ENCODE measurements at places on chromosomes 11 and 22. TPM values are rescaled to one million over a fixed set of nuclear protein-coding genes. Genes with fewer than 3 reads are reported as not detected.
A peak's percentile ranks its signal among the peaks of the same experiment; 100 is the strongest.

GRCh38 chr11:85318573-85318972, 308.6 kb downstream of the DLG2 start:
- no peak overlapping the region for H3K4me3 ChIP-seq
- no peaks in the 10 kb centered on the region for H3K4me1 ChIP-seq
- H3K36me3 ChIP-seq: no peaks in the 10 kb centered on the region
- no peak for DNase-seq

Gene TRIM51
- not detected for total RNA-seq

Gene ZP1
- total RNA-seq: 0.15 TPM

Gene OR2AG1
- not detected for total RNA-seq

Gene PRODH
- not detected for total RNA-seq

Gene POTEH
- not detected for total RNA-seq

DNA sequence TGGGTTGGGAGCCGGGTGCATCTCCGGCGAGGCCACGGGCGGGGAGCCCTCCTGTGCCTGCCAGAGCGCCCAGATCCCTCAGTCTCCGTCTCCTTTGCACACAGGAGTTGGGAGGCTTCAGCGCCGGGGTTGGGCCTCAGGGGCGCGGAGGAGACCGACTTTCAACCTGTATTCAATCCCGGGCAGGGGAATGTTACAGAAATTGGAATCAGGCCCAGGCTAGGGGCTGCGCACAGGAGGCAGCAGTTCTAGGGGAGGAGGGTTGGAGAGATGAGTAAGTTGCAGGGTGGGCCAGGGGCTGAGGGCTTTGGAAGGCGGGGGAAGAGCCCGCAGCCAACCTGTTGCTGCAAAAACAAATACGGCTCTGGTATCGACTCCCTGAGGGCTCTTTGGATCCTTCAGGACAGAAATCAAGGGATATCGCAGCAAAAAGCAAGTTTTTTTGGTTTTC, 640 bp upstream of the KCNA4 start:
- H3K27me3 ChIP-seq: peaks cover under 1% of the 10 kb centered on the region
- no peak for DNase-seq
- no peaks in the 10 kb centered on the region for H3K4me1 ChIP-seq
- no peak overlapping the region for H3K27ac ChIP-seq
- no peak overlapping the region for H3K4me3 ChIP-seq

Gene STT3A
- 266 TPM for total RNA-seq

- H3K4me3 ChIP-seq: no peak overlapping the region
- no peaks in the 10 kb centered on the region for H3K27me3 ChIP-seq
- H3K4me1 ChIP-seq: no peaks in the 10 kb centered on the region
- no peak overlapping the region for H3K27ac ChIP-seq
- no peak for DNase-seq
These were observed 144.4 kb downstream of the NCAM1 start for GRCh38 chr11:113105592-113105991.

GRCh38 chr11:79400717-79401330, 40.0 kb downstream of the TENM4 start:
- peak; percentile 42 for DNase-seq
- H3K36me3 ChIP-seq: no peaks in the 10 kb centered on the region
- H3K27me3 ChIP-seq: no peaks in the 10 kb centered on the region

GRCh38 chr11:104883342-104883741, 14.9 kb downstream of the CASP12 start:
- no peak overlapping the region for H3K4me3 ChIP-seq
- H3K36me3 ChIP-seq: no peaks in the 10 kb centered on the region
- no peak overlapping the region for H3K27ac ChIP-seq
- no peak for DNase-seq

- no peaks in the 10 kb centered on the region for H3K4me1 ChIP-seq
- H3K36me3 ChIP-seq: no peaks in the 10 kb centered on the region
- H3K27ac ChIP-seq: no peak overlapping the region
- DNase-seq: no peak
These were observed 3.3 kb downstream of the TMEM121B start for GRCh38 chr22:17117890-17118289.

GRCh38 chr11:35277827-35278226, 138.9 kb downstream of the CD44 start:
- H3K36me3 ChIP-seq: peaks cover 7% of the 10 kb centered on the region
- H3K4me3 ChIP-seq: no peak overlapping the region
- H3K27me3 ChIP-seq: peaks cover 4% of the 10 kb centered on the region
- H3K27ac ChIP-seq: no peak overlapping the region

DNA sequence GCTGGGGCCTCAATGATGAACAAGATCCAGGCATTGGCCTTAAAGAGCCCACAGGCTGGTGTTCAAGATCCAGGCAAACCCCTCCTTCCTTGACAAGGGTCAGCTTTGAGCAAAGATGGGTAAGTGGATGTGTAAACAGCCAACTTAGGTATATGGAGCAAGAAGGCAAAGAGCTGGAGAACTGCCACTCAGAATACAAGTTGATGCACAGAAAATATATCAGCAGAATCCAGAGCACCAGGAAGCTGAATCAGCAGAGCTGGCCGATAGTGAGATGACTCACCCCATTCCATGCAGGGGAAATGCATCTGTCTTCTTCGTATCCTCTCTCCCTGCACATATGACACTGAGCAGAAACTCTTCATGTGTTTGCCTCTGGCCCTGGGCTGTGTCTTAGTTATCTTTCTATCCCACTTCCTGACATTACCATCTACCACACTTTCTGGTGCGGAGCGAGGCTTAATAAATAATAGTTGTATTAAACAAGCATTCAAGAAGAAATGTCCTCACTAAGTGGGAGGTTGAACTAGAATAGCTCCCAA, 57.8 kb downstream of the ENDOD1 start:
- peak overlapping the region; percentile 44 for H3K4me3 ChIP-seq
- H3K27me3 ChIP-seq: no peaks in the 10 kb centered on the region
- peak overlapping the region; percentile 64 for H3K27ac ChIP-seq
- H3K36me3 ChIP-seq: no peaks in the 10 kb centered on the region

Gene TBX10
- total RNA-seq: not detected

Gene OOSP1
- not detected for total RNA-seq

Gene DCUN1D5
- 39.8 TPM for total RNA-seq

Gene HBG2
- total RNA-seq: not detected

DNA sequence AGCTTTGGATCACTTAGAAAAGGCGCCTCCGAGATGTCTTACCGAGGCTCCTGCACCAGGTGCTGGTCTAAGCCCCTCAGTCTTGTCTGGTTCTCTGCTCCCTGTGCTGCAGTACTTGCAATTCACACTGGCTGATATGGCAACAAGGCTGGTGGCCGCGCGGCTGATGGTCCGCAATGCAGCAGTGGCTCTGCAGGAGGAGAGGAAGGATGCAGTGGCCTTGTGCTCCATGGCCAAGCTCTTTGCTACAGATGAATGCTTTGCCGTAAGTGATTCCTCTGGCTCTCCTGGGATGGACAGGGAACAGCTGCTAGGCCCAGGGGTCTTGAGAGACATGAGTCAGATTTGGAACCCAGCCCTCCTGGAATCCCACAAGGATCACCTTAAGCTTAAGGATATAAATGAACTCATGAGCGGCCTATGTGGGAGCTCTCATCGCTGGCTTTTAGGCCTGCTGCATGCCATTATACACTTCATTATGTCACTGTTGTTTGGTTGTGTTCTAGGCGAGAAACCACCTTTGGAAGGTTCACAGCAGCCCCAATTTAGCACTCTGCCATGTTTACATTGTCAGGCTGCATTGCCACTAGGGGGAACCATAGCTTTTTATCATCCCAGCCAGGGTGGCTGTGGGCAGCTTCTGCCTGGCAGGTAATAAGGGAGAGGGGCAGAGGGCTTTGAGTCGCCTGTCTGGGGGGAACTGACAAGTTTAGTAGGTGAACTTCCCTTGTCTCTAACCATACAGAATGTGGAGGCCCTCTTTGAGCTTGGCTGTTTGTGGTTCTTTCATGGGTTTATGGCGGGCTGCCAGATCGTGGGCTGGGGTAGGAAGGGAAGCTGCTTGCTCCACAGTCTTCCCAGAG, 8.5 kb downstream of the ACAD8 start:
- peak; percentile 23 for DNase-seq
- H3K27ac ChIP-seq: no peak overlapping the region
- peaks cover 10% of the 10 kb centered on the region for H3K4me1 ChIP-seq
- H3K4me3 ChIP-seq: no peak overlapping the region
- no peaks in the 10 kb centered on the region for H3K27me3 ChIP-seq
- peaks cover 12% of the 10 kb centered on the region for H3K36me3 ChIP-seq

DNA sequence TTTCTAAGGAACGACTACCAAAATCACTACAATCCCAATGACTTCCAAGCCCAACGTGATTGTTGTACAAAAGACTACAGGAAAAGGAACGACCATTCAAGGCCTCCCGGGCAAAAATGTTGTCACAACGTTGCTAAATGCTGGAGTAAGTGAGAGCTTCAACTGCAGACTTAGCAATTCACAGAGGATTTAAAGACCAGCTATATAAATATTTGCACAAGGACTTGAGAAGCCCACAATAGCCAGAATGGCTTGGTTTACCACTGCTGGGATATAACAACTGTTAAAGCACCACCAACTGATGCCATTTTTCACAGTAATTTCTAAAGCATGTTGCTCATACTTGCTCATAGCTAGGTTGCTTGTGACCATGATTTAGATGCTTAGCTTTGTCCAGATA, 78.3 kb downstream of the EMSY start:
- H3K4me1 ChIP-seq: peaks cover 49% of the 10 kb centered on the region
- no peak overlapping the region for H3K4me3 ChIP-seq
- H3K27me3 ChIP-seq: no peaks in the 10 kb centered on the region
- peaks cover 24% of the 10 kb centered on the region for H3K36me3 ChIP-seq

- no peak overlapping the region for H3K27ac ChIP-seq
- peaks cover 15% of the 10 kb centered on the region for H3K4me1 ChIP-seq
- H3K4me3 ChIP-seq: no peak overlapping the region
- peaks cover 10% of the 10 kb centered on the region for H3K27me3 ChIP-seq
- DNase-seq: peak; percentile 77
These were observed 9.2 kb upstream of the CBL start for GRCh38 chr11:119196833-119197483.

DNA sequence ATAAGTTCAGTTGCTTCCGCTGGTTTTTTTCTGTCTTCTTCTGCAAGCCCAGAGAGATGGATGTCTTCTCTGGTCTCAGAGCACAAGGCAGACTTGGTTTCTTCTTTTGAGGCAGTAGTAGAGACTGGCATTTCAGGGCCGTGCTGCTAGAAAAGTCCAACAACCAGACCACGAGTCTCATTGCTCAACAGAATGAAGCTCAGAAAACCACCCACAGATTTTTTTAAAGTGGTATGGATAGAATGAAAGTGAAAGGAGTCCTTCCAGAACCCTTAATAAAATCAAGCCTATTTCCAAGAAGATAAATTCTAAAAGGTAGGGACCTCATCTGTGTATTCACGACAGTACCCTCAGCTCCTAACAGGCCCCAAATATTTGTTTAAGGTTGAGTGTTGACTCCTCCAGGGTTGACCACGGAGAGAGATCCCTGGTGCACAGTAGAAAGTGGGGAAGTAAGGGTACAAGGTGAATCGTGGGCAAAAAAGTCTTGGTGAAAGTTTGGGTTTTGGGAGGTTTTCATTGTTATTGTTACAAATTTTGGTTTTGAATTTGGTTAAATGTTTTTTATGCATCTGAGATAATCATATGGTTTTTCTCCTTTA, 43.6 kb upstream of the DDX6 start:
- no peak for DNase-seq
- no peak overlapping the region for H3K27ac ChIP-seq
- peaks cover 5% of the 10 kb centered on the region for H3K4me1 ChIP-seq
- H3K36me3 ChIP-seq: no peaks in the 10 kb centered on the region

Gene HSPB2
- 1.4 TPM for total RNA-seq

Gene C11orf21
- not detected for total RNA-seq

DNA sequence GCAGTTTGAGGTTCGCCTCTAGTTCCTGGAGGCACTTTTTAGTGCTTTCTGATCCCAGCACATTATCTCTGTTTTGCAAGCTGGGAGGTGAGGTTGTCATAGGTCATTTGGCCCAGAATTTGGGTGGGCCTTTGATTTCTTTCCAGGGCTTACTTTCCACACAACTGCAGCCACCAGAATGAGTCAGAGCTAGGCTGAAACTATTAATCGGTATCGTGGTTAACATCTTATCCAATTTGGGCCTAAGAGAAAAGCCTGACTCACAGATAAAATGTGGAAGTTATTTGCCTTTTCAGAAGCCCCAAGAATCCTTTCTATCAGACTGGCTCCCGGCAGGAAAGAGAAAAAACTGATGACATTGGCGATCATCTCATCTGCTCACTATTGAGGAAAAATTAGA, 166.4 kb downstream of the KIRREL3 start:
- H3K27me3 ChIP-seq: peaks cover 4% of the 10 kb centered on the region
- H3K36me3 ChIP-seq: peaks cover 31% of the 10 kb centered on the region
- peaks cover 78% of the 10 kb centered on the region for H3K4me1 ChIP-seq

DNA sequence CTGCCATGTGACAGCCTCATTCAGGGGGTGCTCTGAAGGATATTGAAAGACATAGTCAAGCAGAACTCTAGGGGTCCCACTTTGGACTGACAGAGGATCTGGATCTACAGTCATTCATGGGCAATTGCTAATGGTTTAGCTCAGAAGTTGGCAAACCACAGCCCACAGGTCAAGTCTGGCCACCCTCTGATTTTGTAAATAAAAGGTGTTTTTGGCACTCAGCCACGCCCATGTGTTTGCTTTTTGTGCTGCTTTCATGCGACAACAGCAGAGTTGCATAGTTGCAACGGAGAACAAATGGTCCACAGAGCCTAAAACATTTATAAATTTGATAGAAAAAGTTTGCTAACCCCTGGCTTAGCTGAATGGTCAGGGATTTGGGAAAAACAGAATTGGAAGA, 41.7 kb downstream of the RPS6KA4 start:
- no peak overlapping the region for H3K27ac ChIP-seq
- no peak overlapping the region for H3K4me3 ChIP-seq
- no peaks in the 10 kb centered on the region for H3K36me3 ChIP-seq
- peaks cover 57% of the 10 kb centered on the region for H3K27me3 ChIP-seq
- H3K4me1 ChIP-seq: peaks cover 6% of the 10 kb centered on the region

DNA sequence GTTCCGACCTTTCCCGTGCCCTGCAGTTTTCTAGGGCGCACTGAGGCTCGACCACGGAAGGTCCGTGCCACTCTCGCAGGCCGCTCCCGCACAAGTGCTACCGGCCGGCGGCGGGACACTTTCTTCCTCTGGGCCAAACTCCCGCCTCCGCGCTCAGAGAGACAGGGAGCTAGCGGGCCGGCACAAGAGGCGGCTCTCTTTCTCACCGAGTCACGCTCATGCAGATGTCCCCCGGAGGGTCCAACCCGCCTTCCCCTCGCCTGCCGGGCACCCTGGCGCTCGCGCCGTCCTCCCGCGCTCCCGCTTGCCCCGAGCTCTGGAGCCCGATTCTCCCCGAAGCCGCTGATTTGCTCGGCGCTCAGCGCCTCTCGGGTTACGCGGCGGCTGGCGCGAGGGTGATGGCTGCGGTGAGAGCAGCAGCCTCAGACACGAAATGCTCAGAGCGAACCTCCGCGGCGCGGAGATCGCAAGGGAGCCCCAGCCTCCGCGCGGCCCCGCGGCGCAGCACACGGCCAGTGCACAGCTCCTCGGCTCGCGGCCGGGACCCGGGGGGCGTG, 1.0 kb downstream of the LMO1 start:
- H3K4me3 ChIP-seq: peak overlapping the region; percentile 30
- DNase-seq: no peak
- peaks cover 63% of the 10 kb centered on the region for H3K27me3 ChIP-seq
- no peaks in the 10 kb centered on the region for H3K36me3 ChIP-seq
- peaks cover 19% of the 10 kb centered on the region for H3K4me1 ChIP-seq

DNA sequence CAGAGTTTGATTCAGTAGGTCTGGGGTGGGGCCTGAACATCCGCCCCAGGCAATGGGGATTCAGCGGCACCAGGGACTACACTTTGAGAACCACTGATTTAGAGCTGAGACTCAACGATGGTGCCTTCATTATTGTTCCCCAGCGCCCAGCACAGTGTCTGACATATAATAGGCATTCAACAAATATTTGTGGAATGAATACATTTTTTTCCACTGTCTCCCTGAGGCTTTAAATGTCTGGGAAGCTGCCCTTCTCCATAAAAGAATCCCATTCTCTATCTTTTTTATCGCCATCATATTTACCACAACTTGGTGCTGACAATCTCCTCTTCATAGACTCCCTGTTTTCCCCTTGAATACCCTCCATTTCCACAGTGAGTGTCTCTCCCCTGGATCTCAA, 23.6 kb upstream of the LMO2 start:
- no peaks in the 10 kb centered on the region for H3K36me3 ChIP-seq
- no peak overlapping the region for H3K27ac ChIP-seq
- peaks cover 32% of the 10 kb centered on the region for H3K27me3 ChIP-seq
- no peak for DNase-seq

Measured in HFFc6 (cell line).